Body of pancreas (tissue), 4 donors: ENCODE measurements at places on chromosomes 5 and 9.

GRCh38 chr5:87722286-87722685 lies 309.6 kb upstream of the CCNH start:
- no peak overlapping the region for H3K4me3 ChIP-seq
- no peaks in the 10 kb centered on the region for H3K4me1 ChIP-seq
- H3K36me3 ChIP-seq: no peaks in the 10 kb centered on the region
- no peaks in the 10 kb centered on the region for H3K27me3 ChIP-seq

DNA sequence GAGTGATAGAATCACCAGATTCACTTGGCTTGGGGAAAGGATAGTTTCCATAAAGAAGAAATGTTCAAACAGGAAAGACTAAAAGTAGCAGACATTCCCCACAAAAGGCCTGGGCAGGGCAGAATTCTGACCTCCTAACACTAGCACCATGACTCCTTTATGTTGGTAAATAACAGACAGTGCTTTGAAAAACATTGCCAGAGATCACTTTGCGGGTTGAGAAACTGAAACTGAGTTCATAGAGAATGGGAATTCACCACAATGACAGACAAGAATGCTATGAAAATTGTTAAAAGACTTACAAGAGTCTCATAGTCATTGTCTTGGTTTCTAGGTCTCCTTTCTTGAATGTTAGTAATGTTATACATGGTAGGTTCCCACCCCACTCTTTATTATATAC lies 172.5 kb upstream of the GLRA1 start:
- DNase-seq: no peak
- H3K4me3 ChIP-seq: no peak overlapping the region
- H3K27me3 ChIP-seq: no peaks in the 10 kb centered on the region
- no peaks in the 10 kb centered on the region for H3K4me1 ChIP-seq
- no peak overlapping the region for H3K27ac ChIP-seq

GRCh38 chr9:89160806-89161205 lies 17.8 kb downstream of the SHC3 start:
- no peak overlapping the region for H3K4me3 ChIP-seq
- no peak overlapping the region for H3K27ac ChIP-seq
- H3K36me3 ChIP-seq: no peaks in the 10 kb centered on the region
- no peak for DNase-seq
- no peaks in the 10 kb centered on the region for H3K4me1 ChIP-seq

DNA sequence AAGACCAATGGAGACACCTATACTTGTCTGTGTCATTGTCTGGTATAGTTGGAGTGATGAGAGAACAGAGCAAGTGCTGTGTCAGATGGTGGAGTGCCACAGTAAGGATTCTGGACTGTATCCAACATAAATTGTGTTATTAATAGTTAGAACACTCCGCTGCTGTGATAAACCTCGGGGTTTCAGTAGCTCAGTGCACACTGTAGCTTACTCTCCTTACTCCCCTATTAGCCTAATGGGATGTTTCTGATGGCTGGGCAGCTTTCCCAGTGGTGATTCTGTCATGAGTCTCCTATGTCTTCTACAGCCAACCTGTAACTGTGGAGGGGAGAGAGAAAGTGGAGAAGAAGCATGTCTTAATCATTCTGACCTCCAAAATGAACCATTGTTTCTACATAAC lies 127.6 kb upstream of the PTCH1 start:
- no peaks in the 10 kb centered on the region for H3K36me3 ChIP-seq
- DNase-seq: no peak
- no peaks in the 10 kb centered on the region for H3K27me3 ChIP-seq
- no peaks in the 10 kb centered on the region for H3K4me1 ChIP-seq
- no peak overlapping the region for H3K27ac ChIP-seq

- no peak for DNase-seq
- no peaks in the 10 kb centered on the region for H3K4me1 ChIP-seq
Measured at GRCh38 chr5:90402521-90403255, 6.9 kb downstream of the CETN3 start.

- no peak overlapping the region for H3K27ac ChIP-seq
- DNase-seq: no peak
- no peak overlapping the region for H3K4me3 ChIP-seq
- H3K27me3 ChIP-seq: no peaks in the 10 kb centered on the region
- H3K4me1 ChIP-seq: no peaks in the 10 kb centered on the region
Measured at GRCh38 chr5:147018812-147019211, 140.3 kb upstream of the PPP2R2B start.
